ENCODE measurements at places on chromosomes 4 and X.

- DNase-seq, result no peak
These were observed 571.0 kb upstream of the KLHL4 start for GRCh38 chrX:86946569-86946968.

- DNase-seq, result no peak
These were observed 7.8 kb upstream of the BOD1L1 start for GRCh38 chr4:13635286-13635799.

DNA sequence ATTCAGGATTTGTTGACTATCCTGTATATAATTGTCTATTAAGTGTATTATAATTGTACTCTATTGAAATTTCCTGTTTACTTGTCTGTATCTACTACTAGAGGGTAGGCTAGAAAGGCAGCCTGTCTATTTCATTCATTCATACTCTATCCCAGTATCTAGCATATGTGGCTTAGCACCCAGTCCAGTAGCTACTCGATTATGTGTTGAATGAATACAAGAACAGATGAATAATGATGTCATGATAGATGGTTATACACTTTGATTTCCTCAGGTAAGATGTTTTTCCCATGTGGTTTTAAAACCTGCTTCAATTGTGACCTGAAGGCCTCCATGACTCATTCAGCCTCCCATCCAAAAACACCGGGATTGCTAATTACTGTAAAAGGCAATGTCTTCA, 68.0 kb downstream of the IL21 start:
- no peak for DNase-seq

DNA sequence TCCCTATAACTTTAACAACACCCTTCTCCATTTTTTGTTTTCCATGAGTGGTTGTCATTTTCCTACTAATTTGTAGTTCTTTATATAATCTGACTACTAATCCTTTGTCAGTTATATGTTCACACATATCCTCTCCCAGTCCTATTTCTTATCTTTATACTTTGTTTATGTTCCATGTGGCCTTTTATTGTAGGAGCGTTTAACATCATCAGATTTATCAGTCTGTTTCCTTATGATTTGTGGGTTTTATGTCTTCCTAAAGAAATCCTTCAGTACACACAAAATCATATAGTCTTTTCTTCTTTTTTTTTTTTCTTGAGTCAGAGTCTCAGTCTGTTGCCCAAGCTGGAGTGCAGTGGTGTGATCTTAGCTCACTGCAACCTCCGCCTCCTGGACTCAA, 204.9 kb upstream of the SPRY1 start:
- DNase-seq, result no peak

- no peak for DNase-seq
These were observed 708.6 kb downstream of the C4orf33 start for GRCh38 chr4:129804461-129804981.

DNA sequence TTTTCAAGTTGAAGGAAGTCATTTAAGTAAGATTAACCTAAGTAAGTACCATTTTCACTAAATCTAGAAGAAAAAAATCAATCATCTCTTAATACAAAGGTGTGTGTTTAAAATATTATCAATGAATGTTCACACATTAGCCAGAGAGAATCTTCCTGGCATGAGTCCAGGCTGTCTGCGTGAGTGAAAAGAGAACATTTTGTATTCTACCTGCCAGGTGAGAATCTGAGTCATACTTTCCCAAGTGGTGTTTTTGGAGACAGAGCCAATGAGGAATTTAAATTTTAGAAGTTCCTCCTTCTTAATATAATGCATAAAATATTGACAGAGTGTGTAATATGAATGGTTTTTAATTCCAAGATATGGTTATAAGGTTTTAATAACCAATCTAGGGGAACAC, 371.8 kb upstream of the NR3C2 start:
- DNase-seq, result no peak

DNA sequence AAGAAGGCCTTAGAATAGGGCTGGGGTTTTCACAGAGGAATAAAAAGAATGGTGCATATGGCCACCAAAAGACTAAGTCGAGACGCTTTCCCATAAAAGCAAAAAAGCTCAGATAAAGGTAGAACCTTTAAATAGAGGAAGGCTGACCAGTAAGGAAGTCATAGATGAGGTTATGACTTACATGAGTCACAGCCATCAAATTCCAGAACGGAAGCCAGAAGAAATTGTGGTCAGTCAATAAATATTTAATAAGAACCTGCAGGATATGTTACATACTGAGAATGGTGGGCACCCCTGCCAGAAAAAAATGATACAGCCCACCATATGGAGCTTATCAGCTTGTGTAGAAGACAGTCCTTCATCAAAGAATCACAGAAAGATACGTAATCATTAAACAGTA, 120.1 kb downstream of the MANBA start:
- DNase-seq, result no peak

DNA sequence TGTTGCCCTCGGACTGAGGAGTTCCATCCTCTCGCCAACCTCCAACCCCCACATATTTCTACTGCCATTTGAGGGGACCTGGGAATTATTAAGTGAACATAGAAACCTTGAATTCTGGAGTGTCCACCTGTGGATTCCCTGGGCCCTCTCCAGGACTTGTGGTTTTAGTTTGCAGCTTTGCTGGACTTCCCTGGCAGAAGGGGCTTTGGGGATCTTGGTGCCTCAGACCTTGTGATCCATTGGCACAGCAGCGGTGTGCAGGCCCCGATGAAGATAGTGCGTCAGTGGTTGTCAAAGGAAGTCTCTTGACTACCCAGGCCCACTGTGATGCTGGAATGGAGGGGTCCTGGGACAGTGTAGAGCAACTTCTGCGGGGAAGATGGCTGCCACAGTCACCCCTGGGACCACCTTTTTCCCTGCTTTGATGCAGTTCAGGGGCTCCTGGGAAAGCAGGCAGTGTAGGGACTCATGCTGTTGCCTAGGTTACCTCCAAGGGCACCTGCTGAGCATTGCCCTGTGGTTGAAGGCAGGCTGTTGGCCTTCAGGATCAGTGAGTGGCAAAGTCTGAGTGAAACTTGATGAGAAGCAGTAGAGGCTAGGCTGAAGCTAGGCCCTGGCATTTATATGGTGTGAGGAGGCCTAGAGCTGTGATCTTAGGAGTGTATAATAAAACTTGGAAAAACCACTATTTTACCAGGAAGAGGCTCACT, 2.2 kb downstream of the SLC16A2 start:
- DNase-seq, result no peak

GRCh38 chr4:84583876-84584380, 1.0 kb downstream of the CDS1 start:
- no peak for DNase-seq

- no peak for DNase-seq
These were observed 81.1 kb upstream of the RAPGEF2 start for GRCh38 chr4:159021597-159022385.

- DNase-seq, result no peak
These were observed 241.0 kb downstream of the AFF2 start for GRCh38 chrX:148741441-148741840.

DNA sequence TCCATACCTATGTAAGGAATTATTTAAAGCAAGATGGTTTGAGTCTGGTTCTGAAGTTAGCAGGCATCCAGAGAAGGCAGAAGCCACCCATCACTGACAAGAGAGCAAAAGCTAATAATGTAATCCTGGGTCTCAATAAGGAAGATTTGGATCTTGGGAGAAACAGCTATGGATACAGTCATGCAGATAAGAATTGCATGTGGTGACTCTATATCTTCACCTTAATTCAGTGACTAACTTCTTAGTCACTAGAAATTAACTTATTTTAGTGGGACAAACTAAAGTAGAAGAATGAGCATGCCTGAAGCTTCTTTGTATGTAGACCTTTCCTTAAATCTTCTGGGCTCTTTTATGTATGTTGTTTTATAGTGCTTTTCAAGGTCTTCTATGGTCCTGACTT, 66.6 kb downstream of the ATP10D start:
- DNase-seq, result no peak

DNA sequence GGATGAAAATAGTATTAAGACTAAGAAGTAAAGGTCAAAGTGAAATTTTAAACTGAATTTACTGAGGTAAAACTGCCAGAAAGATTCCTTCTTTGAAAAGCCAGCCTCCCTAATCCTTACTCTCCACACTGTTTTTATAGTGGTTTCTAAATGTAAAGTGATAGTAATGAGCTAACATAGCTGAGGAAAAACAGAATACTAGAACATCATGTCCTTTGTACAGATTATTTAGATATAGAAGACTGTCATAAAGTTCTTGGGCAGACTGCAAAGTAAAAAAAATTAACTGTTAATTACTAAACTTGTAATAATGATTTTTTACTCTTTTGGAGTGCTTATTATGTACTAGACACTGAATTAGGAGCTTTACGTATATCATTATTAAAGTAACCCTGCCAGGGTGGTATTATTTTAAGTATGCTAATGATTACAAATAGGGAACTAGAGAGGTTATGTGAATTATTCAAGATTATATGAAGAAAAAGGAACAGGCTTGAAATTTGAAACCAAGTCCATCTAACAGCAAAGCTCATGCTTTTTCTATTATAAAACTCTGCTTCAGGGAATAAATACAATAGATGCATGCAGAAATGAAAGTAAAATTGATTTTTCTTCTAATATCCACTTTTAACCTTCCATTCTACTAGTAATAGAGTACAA, 150.5 kb downstream of the TBCK start:
- DNase-seq, result no peak

- no peak for DNase-seq
These were observed 67.2 kb upstream of the RASGEF1B start for GRCh38 chr4:81538716-81539427.

- DNase-seq, result no peak
These were observed 482.4 kb downstream of the SPRY1 start for GRCh38 chr4:123878976-123879375.

DNA sequence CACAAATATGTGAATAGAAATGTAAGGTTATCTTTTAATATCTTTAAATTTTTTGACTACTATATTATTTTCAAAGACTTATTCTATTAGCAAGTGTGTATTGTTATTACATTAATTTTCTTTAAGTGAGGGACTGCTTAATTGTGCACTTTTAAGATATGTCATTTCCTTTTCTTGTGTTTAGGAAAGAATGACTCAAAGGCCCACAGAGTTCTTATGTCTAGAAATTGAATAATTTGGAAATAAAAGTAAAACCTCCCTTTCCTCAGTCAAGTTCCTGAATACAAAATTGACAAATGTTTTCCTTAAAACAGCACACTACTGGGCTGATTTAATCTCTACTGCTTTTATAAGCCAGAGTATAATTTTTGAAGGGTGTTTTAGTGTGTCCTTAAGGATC, 169.7 kb downstream of the TMEM47 start:
- DNase-seq, result no peak

GRCh38 chr4:87697945-87698344, 47.9 kb downstream of the DMP1 start:
- DNase-seq, result no peak

DNA sequence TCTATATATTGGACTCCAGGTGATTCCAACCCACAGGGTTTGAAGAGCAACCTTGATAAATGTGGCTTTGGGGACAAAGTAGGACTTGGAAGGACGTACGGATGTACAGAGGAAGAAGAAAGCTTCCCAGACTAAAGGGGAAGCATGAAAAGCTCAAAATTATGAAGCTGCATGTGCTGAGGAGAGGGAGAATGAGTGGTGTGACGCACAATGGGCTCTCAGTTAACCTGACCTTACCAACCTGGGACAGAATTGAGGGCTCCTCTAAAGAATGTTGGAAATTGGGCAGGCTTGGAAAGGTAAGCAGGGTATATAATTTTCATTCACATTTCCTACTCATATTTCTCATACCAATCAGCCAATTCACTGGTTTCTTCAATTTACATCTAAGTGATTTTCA, 10.5 kb upstream of the TIGD2 start:
- DNase-seq, result no peak

DNA sequence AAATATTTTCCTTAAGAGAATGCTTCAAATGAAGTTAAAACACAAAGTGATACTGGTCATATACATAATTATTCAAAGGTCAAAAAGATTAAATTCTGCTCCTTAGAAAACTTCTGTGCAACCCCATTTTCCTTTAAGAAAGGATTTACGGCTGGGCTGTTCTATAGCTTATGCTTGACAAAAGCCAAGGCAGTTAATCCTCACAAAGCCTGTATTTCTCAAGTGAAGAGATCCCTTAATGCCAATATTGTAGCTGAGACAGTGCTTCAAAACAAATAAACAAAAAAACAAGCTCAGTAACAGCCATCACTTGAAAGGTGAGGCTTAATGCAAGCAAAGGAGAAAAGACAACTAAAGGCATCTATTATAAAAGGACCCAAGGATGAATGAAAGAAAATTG, 42.5 kb downstream of the BTC start:
- DNase-seq, result no peak

- DNase-seq, result no peak
These were observed 97.0 kb upstream of the STIM2 start for GRCh38 chr4:26763648-26764047.
